ENCODE measurements at places on chromosomes 2 and 18.

DNA sequence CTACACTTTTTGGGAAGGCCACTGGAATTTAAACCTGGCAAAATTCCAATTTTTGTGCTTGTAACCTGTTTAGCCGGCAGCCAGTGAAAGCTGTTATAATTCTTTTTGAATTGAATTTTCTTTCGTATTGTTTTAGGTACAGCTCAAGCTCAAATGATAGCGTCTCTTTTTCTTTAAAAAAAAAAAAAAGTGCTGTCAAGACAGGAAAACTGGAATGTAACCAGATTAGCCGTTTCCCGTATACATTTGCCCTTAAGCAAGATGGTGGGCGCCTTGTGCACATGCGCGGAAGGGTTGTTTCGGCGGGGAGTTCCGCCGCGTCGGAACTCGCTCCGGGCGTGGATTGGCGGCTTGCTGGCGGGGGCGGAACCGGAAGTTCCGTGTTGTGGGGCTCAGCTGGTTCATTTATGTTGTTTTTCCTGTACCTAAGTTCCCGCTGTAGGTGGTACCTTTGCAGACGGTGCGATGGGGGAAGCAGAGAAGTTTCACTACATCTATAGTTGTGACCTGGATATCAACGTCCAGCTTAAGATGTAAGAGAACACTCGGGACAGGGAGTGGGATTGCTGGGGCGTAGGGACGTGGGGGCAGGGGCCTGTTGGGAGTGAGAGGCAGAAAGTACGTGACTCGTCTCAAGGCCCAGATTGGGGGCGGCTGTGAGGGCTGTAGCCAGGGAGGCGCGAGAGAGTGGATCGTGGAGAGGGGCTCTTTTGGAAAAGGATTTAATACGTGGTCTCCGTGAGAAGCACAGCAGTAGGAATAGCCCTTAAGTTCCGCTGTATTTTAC, at the start of gene PIK3C3:
Gene PIK3C3, plus strand, starts transcription at position 408 of the 787 bp plus-strand sequence. Its CDS starts 58 bp downstream, at position 466.
- DNase-seq, result peak; percentile 98

DNA sequence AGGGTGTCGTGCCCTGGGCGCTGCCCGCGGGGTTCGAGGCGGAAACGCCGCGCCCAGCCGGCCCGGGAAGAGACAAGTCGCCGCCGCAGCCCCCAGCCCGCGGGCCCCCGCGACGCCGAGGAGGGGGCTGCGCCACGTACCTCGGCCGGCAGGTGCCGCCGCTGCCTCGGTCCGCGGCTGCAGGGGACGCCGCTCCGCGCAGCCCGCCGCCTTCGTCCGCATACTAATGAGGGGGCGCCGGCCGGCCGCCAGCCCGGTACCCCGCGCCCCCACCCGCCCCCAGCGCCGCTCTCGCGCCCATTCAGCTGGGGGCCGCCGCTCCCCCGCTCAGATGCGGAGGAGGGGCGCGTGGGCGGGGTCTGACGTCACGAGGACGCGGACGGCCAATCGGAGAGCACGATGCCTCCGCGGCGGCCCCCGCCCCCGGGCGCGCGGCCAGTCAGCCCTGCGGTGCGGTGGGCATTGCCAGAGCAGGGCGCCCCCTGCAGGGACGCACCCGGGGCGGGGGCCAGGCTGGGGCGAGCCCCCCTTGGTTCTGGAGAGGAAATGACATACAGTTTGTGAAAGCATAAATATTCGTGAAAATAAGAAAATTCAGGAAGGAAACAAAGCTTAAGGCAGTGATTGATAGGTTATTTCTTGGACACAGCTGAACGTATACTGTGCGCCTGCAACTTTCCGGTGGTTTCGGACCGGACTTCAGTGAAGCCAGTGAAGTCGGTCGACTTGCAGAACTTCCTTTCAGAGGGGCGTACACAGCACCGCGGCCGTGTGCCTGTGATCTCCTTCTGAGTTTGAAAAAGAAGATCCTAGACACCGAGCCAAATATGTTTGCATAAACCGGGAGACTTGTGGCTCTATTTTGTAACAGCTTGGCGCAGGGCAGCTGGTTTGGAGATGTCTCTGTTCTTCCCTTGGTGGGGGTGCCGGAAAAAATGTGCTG, at the start of gene ST3GAL5:
Gene ST3GAL5, minus strand, starts transcription at position 307 of the 943 bp plus-strand sequence. Its CDS starts 85 bp downstream, at position 222.
- peak; percentile 92 for DNase-seq

- no peak for DNase-seq
Measured at GRCh38 chr2:239164335-239164871, 236.4 kb downstream of the HDAC4 start.

DNA sequence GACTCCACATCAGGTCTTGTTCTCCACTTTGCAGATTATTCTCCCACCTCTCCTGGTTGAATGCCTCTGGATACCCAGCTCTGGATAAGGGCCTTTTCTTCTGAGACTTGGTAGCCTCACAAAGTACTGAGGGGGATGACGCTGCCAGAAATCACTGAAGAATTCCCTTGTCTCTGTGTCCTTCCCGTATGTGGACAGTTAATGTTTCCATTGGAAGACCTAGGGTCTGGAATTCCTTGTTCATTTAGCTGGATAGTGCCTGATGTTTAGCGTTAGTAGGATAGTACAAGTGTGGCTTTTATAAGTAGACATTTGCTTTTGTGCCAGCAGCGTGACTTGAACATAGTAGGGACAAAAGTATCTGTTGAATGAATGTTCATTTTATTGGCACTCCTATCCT, 76.9 kb downstream of the CLHC1 start:
- no peak for DNase-seq

GRCh38 chr18:63299837-63300745, 19.5 kb downstream of the BCL2 start:
- no peak for DNase-seq
